Effector CD4-positive, alpha-beta T cell (primary cell): ENCODE measurements at places on chromosomes 7 and 10.

GRCh38 chr7:143487566-143487965, 9.9 kb downstream of the TAS2R41 start:
- DNase-seq = no peak

DNA sequence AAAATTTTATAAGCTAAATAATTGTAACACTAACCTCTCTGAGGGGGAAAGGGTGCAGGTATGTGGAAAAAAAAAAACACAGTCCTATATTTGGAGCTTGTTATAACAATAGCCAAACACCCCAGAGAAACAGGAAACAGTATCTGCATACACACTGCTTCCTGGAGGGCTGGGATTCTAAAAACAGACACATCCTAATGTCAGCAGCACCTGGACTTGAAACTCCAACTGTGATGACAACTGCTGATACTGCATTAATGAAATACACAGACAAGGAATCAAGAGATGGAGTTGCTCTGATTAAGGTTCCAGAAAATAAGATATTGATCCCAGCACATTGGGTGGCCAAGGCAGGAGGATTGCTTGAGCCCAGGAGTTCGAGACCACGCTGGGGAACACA, 9.3 kb downstream of the DAGLB start:
- DNase-seq = no peak

GRCh38 chr7:137818036-137818435, 28.7 kb downstream of the DGKI start:
- DNase-seq = no peak

DNA sequence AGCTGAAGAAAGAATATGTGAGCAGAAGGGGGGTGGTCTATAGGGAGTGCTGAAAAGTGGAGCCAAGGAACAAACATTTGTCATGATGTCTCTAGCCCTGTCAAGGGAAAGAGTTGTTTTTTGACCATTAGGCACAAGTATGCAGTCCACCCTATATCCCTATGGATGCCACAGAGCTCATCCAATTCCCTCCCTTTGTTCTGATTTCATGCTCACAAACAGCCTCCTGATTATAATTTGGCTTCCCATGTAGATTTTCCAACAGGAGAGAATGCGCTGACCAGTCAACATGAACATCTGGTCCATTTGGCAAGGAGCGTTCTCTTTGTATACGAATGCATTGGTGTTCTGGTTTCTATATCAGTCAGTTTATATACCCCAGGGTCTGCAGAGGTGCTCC, 12.1 kb upstream of the CEP41 start:
- DNase-seq = no peak

- no peak for DNase-seq
These were observed 343.0 kb upstream of the SEMA3D start for GRCh38 chr7:85529831-85530230.

DNA sequence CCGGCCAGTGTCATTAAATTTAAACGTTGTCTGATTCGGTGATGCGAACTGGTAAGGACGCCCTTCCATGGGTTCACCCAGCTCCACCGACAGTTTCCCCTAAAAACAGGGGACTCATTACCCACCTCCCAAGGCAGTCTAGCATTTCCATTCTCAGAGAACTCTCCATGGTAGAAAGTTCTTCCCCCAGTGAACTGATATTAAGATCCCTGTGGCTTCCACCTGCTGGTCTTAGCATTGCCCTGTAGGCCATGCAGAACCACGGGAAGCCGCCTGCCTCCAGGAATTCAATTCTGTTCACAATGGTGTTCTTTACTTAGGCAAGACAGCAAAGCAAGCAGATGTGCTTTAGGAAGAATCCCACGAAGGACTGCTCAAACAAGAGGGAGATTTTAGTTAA, 128.9 kb upstream of the NANOS1 start:
- no peak for DNase-seq

DNA sequence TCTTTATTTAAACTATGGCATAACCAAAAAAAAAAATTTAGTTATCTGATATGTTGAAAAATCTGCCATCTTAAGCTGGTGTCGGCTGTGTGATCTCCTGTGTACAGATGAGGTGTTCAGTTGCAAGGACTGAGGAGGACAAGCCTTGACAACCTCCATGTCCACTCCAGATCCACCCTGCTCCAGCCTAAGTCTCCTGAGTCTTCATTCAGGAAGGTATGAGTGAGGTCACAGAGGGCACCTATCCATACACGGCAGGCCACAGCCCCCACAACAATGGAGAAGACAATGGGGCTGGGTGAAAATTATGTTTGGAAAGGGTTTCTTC, 16.1 kb downstream of the TARP start:
- no peak for DNase-seq

GRCh38 chr10:75294866-75295701, 59.3 kb upstream of the COMTD1 start:
- peak; percentile 29 for DNase-seq
